ENCODE measurements at places on chromosomes 2 and 18. TPM values are rescaled to one million over a fixed set of nuclear protein-coding genes. Genes with fewer than 3 reads are reported as not detected.

Gene GLI2
- 1.5 TPM for total RNA-seq

Gene WNT6
- 2.4 TPM for total RNA-seq

Gene TMEM247
- total RNA-seq, result not detected

Gene ATP6V1C2
- total RNA-seq, result 0.44 TPM

Gene CIB4
- not detected for total RNA-seq

Gene CELF4
- total RNA-seq, result 0.22 TPM

Gene GAL3ST2
- total RNA-seq, result 0.56 TPM

Gene ECEL1
- not detected for total RNA-seq

Gene TMEM150A
- total RNA-seq, result 15.8 TPM

Gene PTH2R
- total RNA-seq, result not detected

Gene ARHGAP25
- total RNA-seq, result 12.8 TPM

Gene DSG4
- not detected for total RNA-seq

Gene ANKRD30B
- not detected for total RNA-seq

Gene LGALSL
- 19.1 TPM for total RNA-seq

Gene ACTG2
- 23.8 TPM for total RNA-seq

Gene IRS1
- total RNA-seq, result 14.6 TPM

Gene CDH19
- total RNA-seq, result 72.3 TPM

Gene ABCA12
- total RNA-seq, result 0.04 TPM

Gene LINC00305
- not detected for total RNA-seq

Gene RAB1A
- 73.8 TPM for total RNA-seq

Gene REG1B
- total RNA-seq, result not detected

Gene ACKR3
- 60.5 TPM for total RNA-seq

Gene FARSB
- total RNA-seq, result 13.7 TPM

Gene RPRM
- 2.8 TPM for total RNA-seq

Gene CRYGD
- not detected for total RNA-seq

Gene DNAJB2
- total RNA-seq, result 33.3 TPM

Gene ZNF2
- 3.7 TPM for total RNA-seq

Gene POTEJ
- total RNA-seq, result not detected

Gene RTKN
- total RNA-seq, result 15.3 TPM

Gene DSG2
- 64.4 TPM for total RNA-seq

Gene CPO
- total RNA-seq, result not detected

Gene RIT2
- total RNA-seq, result not detected

Gene IL1A
- not detected for total RNA-seq

Gene PCARE
- 0.79 TPM for total RNA-seq

Gene DPYSL5
- 0.12 TPM for total RNA-seq

Gene GALNT3
- total RNA-seq, result 0.47 TPM

Gene NTSR2
- not detected for total RNA-seq

Gene SIX3
- not detected for total RNA-seq

Gene UNC50
- total RNA-seq, result 30.4 TPM

Gene RELCH
- total RNA-seq, result 16.7 TPM

Gene TCF23
- total RNA-seq, result not detected

Gene TXNDC2
- not detected for total RNA-seq

Gene CD8B
- 0.75 TPM for total RNA-seq

Gene MOCOS
- total RNA-seq, result 0.11 TPM

Gene CNRIP1
- 9.9 TPM for total RNA-seq

Gene FRZB
- total RNA-seq, result 1.8 TPM
